Type B pancreatic cell (in vitro differentiated cells): ENCODE measurements at places on chromosomes 1 and 21. TPM values are rescaled to one million over a fixed set of nuclear protein-coding genes. Genes with fewer than 3 reads are reported as not detected.

The SLC9C2 gene
- total RNA-seq: 0.60 TPM in 1 of 2 replicates, not detected in the other

The FMN2 gene
- 2.4 and 4.3 TPM in 2 replicates for total RNA-seq

The CLEC20A gene
- total RNA-seq: not detected in 2 replicates

- DNase-seq: peak; percentile 88
- H3K4me1 ChIP-seq: peaks cover 26% of the 10 kb centered on the region
- H3K27ac ChIP-seq: peak overlapping the region; percentile 82
- peak overlapping the region; percentile 91 for H3K4me3 ChIP-seq
Measured at GRCh38 chr1:116418091-116418830, 45.2 kb downstream of the ATP1A1 start.

GRCh38 chr1:52634111-52634510 is 1.1 kb downstream of the SHISAL2A start:
- no peak for DNase-seq
- H3K36me3 ChIP-seq: no peaks in the 10 kb centered on the region
- H3K27ac ChIP-seq: no peak overlapping the region
- peak overlapping the region; percentile 82 for H3K4me3 ChIP-seq
- peaks cover 40% of the 10 kb centered on the region for H3K27me3 ChIP-seq

DNA sequence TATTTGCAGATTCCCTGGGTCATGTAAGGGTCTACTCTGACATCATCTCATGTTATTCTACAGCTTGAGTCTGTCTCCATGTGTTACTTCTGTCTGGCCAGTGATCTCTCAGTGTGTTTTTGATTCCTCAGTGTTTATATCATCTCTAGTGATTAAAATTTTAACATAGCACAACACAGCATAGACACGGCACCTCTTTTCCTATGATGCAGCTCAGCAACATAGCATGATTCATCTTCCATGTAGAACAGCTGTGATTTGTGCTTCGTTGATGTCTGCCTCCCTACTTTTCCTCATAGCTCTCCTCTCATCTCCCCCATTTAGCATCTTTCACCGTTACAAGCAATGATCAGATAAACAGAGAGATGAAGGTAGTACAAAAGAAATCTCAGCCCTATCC is 163.9 kb upstream of the DPT start:
- H3K4me1 ChIP-seq: no peaks in the 10 kb centered on the region
- no peak overlapping the region for H3K4me3 ChIP-seq
- no peaks in the 10 kb centered on the region for H3K36me3 ChIP-seq
- H3K27ac ChIP-seq: no peak overlapping the region
- no peak for DNase-seq

GRCh38 chr1:21491488-21492355 is 17.5 kb upstream of the ALPL start:
- peaks cover 13% of the 10 kb centered on the region for H3K27me3 ChIP-seq
- no peaks in the 10 kb centered on the region for H3K36me3 ChIP-seq
- DNase-seq: no peak

DNA sequence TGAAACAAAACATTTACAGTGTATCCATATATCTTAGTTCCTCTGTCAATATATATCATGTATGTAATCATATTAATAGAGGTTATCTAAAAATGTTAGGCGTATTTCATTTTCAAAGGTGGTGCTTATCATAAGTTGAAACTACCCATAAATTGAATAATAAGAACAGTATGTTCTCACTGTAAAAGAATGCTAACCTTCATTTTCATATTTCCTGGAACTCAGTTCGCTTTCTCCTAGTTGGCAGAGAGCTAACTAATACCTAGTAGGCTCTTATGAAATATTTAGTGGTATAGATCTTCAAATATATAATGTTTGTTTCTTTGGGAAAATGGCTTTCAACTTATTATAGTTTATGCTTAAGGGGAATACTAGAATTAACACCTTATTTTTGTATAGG is 118.4 kb downstream of the DISP1 start:
- H3K36me3 ChIP-seq: peaks cover 3% of the 10 kb centered on the region
- no peaks in the 10 kb centered on the region for H3K27me3 ChIP-seq
- peaks cover 18% of the 10 kb centered on the region for H3K4me1 ChIP-seq
- no peak overlapping the region for H3K27ac ChIP-seq

DNA sequence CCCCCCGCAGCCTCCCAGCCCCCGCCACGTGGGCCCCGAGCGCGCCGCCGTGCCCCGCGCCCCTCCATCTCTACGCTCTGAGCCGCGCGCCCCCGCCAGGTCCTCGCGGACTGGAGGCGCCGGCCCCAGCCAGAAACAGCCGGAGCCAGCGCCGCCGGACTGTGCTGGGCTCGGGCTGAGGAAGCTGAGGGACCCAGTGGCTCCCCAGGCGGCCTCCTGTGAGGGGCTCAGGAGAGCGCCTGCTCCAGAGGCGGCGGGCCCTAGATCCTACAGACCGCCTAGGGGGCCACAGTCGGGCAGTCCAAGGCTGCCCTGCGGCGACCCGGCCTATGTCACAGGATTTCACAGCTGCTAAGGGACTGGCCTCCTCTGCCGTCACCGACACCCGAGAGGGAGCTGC is 82.1 kb downstream of the NENF start:
- H3K4me3 ChIP-seq: no peak overlapping the region
- peaks cover 33% of the 10 kb centered on the region for H3K4me1 ChIP-seq
- H3K36me3 ChIP-seq: no peaks in the 10 kb centered on the region
- no peak overlapping the region for H3K27ac ChIP-seq
- peaks cover 31% of the 10 kb centered on the region for H3K27me3 ChIP-seq
- DNase-seq: no peak

DNA sequence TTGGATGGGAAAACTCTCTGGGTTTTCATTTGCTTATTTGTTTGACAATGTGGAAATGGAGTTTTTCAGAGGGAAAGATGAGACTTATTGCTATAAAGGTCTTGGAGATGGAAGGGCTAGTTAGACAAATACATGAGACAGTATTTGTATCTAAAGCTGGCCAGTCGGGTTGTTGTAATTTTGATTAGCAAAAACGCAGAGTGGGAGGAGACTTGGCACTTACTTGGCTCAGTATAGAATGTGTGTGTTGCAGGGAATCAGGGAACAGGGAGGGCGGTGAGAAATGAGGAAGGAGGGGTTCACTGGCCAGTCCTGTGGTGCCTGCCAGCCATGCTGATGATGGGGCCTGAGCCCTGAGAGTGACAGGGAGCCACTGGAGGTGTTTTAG is 6.0 kb upstream of the FOXE3 start:
- peaks cover 32% of the 10 kb centered on the region for H3K4me1 ChIP-seq
- peak overlapping the region; percentile 1 for H3K4me3 ChIP-seq
- DNase-seq: no peak
- H3K27me3 ChIP-seq: peaks cover 34% of the 10 kb centered on the region

DNA sequence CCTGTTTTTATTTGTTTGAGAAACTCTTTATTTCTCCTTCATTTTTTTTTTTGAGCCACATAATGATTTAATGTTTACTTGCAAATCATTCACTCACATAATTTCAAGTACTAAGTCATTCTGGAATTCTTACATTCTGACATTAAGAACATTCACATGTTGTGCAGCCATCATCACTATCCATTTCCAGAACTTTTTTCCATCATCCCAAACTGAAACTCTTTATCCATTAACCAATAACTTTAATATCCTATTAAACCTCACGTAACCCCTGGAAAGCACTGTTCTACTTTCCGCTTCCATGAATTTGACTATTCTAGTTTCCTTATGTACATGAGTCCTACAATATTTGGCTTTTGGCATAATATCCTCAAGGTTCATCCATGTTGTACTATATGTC is 52.5 kb upstream of the TEKT2 start:
- H3K27me3 ChIP-seq: no peaks in the 10 kb centered on the region
- DNase-seq: no peak
- H3K4me1 ChIP-seq: no peaks in the 10 kb centered on the region
